ENCODE measurements at places on chromosomes 3 and 15.

DNA sequence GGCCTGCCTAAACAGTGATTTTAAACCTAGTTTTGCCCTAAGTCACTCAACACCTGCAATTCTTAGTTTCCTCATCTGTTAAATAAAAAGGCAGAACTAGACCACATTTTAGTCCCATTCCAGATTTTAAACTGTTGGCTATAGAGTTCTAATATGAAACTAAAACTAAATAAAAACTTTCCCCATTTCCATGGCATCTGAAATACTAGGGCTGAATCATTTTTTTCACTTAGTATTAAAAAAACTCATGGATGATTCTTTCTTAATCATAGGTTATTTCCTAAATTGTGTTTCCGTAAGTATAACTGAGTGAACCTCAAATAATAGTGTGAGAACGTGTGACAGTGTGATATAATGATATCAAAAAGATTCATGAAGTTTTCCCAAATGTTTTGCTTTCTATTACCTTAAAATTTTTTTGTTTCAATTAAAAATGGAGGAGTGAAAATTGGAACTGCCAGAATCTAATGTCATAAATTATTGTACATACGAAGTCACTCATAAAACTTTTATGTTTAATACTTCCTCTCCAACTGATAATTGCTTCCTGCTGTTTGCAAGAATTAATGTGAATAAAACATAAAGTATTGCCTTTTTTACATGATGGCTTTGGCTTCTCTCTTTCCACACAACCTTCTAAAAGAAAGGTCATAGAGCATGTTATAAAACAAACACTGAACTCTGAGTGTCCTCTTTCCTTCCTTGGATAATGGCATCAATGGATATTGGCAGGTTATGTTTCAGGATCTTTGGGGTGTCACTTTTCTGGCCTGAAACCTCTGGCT, 315.1 kb upstream of the MME start:
- no peak for DNase-seq

GRCh38 chr15:101328001-101328400, 33.0 kb upstream of the SNRPA1 start:
- DNase-seq, result no peak

GRCh38 chr3:138908846-138909245, 38.1 kb downstream of the FOXL2 start:
- no peak for DNase-seq

DNA sequence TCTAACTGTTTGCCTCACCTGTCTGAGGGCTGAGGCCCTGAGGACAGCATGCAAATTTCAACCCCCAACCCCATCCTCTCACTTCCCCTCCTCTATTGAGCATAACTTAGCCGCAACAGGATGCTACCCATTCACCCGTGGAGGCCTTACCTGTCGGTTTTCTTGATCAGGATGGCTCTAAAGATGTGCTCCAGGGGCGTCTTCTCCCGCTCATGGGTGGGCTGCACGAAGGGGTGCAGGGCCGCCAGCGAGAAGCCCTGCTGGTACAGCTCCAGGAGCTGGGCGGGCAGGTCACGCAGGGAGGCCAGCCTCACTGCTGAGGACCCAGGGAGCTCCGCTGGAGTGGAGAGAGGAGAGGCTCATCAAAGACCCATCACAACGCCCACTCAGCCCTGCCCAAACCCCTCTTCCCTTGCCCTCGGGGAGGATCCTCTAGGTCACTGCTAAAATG, 79.8 kb downstream of the RFTN1 start:
- DNase-seq, result no peak

GRCh38 chr3:59265566-59265965, 215.7 kb upstream of the CFAP20DC start:
- DNase-seq, result no peak

GRCh38 chr3:100073714-100074307, 40.5 kb downstream of the FILIP1L start:
- no peak for DNase-seq

DNA sequence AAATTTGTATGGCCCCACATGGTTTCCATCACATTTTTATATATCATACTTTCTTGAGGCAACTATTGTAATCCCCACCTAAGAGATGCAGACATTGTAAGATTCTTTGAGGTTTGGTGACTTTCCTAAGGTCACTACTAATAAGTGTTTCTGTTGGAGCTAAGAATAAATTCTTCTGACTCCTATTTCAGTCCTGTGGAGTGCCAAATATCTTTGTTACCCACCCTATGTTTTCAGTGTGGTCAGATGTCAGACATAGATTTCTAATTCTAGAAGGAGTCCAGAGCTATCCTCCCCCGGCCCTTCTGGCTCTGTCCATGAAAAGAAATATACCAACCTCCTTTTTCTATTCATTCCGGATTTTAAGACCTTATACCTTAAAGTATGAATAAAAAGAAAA, 46.2 kb upstream of the FILIP1L start:
- no peak for DNase-seq

DNA sequence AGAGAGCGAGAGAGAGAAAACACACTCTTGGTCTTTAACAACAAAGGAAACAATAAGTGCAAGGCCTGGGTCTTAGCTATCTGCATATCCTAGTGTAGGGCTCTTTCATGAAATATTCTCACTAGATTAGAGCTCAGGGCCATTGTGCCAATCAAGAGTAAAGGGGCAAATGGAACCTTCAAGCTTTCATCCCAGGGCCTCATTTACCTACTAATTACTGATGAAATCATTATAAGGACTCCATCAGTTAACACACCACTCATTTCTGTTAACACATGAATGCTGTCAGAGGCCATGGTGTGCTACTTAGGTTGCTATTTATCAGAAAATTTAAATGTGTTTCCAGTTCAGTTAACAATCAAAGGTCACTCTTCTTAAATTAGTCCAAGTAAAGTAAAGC, 597.8 kb downstream of the ROBO1 start:
- DNase-seq, result no peak

DNA sequence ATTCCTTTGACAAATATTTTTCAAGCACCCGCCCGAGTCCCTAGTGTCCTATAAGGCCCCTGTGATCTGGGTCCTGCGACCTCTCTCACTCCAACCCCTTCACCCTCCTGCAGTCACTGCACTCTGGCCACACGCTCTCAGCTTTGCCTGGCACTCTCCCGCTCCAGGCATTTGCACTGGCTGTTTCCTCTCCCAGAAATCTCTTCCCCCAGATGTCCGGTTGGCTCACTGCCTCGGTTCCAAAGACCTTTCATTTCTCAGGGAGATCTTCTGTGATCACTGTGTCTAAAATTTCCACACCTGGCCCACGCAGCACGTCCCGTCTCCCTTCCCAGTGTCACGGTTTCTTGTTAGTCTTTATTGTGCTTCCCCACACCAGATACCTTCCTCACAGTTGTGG, 97.4 kb downstream of the WNT7A start:
- DNase-seq, result no peak

- no peak for DNase-seq
These were observed 54.8 kb upstream of the ACTC1 start for GRCh38 chr15:34850121-34850520.

DNA sequence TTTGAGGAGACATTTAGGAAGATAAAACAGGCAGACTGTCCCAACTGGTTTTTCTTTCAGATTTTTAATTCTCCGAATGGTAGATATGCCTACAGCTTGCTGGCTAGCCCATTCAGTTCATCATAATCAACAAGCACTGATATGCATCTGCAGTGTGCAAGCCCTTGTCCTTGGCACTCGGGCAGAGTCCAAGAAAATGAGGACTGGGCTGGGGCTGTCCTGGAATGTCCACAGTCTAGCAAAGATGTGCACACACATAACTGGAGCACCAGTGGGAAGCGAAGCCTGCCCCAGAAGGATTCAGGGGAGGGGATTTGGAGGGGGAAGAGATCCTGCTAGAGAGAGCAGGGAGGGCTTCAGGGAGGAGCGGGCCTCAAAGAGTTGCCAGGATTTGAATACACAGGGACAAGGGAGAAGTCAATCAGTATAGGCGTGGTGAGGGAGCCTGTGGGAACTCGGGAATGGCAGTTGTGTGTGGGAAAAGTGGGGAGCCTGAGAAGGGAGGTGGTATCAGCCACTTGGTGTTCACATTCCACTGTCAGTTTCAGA, 8.7 kb downstream of the FAH start:
- no peak for DNase-seq

DNA sequence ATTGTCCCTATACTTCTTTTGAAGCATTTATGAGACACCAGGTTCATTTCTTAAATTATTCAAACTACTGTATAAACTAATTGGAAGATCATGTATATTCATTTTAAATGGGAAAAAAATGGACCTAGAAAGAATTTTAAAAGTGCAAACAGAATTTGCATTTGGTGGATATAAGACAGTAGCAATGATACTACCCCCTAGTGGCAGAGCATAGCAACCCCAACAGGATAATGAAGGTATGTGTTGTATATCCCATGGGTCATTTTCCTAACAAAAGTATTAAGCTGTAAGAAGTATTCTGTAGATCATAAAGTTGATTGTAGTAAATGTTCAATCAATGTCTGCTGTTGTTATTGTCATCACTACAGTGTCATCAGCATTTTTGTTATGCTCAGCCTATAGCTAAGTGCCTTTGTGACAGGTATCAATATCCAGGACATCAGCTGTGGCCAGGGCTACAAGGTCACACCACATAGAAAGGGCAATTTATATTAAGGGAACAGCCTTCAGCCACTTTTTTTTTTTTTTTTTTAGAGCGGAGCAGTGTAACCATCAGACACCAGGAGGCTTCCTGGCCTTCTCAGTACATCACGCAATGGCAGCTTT, 175.8 kb downstream of the FOXB1 start:
- DNase-seq, result peak; percentile 7

GRCh38 chr3:12224181-12225147, 64.4 kb upstream of the PPARG start:
- DNase-seq, result no peak

GRCh38 chr3:34881026-34881425, 758.3 kb upstream of the ARPP21 start:
- DNase-seq, result no peak
